Hematopoietic multipotent progenitor cell (in vitro differentiated cells): ENCODE measurements at places on chromosomes 13 and 19. TPM values are rescaled to one million over a fixed set of nuclear protein-coding genes. Genes with fewer than 3 reads are reported as not detected.

DNA sequence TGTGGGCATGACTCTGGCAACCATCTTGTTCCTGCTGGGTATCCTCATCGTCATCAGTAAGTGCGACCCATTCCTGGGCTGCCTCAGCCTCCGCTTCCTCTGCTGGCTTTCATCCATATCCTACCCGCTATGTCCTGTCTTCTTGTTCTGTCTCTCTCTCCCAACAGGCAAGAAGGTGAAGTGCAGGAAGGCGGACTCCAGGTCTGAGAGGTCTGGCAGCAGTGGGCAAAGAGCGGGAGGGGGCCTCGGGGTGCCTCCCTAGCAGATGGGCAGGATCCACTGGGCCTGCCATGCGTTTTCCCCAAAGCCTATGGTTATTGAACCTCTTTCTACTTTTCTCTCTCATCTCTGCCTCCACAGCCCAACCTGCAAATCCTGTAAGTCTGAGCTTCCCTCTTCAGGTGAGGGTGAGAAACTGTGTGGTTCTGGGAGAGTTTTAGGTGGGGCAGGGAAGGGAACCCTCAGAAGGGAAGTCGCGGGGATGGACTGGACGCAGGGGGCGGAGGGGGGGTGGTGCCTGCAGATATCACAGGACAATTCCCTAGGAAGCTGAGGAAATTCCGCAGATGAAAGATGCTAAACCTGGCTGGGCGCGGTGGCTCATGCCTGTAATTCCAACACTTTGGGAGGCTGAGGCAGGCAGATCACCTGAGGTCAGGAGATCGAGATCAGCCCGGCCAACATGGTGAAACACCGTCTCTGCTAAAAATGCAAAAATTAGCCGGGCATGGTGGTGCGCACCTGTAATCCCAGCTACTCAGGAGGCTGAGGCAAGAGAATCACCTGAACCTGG, 3.1 kb upstream of the FXYD5 start:
- DNase-seq: no peak

The FBN3 gene
- not detected for total RNA-seq

- DNase-seq: no peak
Observed at GRCh38 chr13:25266706-25267105, 20.6 kb downstream of the MTMR6 start.

DNA sequence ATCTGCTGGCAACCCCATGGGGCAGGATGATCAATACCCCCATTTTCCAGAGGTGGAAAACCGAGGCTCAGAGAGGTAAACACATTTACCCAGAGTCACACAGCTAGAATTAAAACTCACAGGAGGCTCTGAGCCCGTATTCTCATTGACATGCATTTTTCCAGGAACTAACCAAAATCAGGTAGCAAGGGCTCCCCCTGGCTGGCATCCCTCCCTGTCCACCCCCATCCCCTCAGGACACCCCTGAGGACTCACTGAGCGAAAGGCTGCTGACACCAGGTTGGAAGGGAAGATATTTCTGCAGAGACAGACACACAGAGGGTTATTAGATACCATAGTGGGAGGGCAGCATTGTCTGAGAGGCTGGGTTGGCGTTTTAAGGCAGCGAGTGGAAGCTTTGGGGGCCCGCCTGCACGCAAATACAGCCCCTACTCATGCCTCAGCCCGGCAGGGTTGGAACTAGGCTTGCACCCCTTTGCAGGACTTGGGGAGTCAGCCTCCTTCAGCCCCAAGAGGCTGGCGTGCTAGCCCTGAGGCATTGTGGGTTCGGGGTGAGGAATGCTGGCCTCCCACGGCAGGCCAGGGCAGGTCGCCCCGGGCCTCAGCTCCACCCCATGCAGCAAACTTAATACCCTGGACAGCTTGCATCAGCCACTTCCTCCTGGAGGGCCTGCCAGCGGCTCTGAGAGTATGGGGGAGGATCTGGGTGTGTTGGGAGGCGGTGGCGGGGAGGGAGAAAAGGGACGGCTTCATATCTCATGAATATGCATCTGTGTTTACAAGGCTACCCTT, 3.9 kb downstream of the SLC1A5 start:
- DNase-seq: peak; percentile 64

- DNase-seq: no peak
Observed at GRCh38 chr19:33152176-33152575, 20.3 kb downstream of the WDR88 start.

DNA sequence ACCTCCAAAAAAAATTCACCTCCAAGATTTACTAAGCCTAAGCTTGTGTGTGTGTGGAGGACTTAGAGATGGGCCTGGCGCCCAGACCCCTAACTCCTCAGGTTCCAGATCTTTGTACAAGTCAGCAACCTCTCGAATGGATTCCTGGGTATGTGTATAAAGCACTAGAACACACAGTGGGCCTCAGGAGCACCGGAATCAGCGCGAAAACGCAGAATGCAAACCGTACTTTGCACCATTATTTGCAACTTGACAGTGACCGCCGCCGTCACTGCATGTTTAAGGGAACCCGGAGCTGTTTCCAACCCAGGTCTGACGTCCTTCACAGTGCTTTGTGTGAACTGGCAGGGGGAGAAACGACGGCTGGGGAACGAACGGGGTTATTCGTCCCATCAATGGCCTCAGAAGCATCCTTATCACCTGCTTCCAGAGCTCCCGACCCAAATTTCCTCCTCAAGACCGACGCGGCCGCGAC, 688 bp downstream of the ZNF606 start:
- DNase-seq: no peak
